Activated naive CD4-positive, alpha-beta T cell (primary cell): ENCODE measurements at places on chromosomes 6 and 20.

GRCh38 chr6:25477006-25477590 is 174.9 kb upstream of the SCGN start:
- DNase-seq = no peak

GRCh38 chr6:138297761-138298298 is 79.5 kb upstream of the PBOV1 start:
- DNase-seq = no peak

DNA sequence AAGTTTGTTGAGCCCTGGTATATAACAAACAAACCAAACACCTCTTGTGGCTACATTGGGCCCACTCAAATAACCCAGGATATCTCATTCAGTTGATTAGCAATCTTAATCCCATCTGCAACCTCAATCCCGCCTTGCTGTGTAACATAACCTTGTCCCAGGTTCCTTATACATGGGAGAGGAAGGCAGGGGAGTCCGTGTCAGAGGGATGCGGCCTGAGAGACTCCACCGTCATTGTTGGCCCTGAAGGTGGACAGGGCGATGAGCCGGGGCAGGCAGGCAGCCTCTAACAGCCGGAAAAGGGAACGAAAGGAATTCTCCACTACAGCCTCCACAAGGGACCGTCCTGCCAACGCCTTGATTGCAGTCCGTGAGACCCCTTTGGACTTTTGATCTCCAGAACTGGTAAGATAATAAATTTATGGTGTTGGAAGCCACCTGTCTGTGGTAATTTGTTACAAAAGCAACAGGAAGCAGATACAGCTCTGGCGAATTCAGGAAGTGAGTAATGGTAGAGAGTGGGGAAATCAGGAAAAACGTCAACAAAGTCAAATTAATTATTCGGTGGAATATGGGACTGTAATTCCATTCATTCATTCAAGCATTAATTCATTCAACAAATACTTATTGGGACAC is 124.5 kb upstream of the SALL4 start:
- DNase-seq = no peak

DNA sequence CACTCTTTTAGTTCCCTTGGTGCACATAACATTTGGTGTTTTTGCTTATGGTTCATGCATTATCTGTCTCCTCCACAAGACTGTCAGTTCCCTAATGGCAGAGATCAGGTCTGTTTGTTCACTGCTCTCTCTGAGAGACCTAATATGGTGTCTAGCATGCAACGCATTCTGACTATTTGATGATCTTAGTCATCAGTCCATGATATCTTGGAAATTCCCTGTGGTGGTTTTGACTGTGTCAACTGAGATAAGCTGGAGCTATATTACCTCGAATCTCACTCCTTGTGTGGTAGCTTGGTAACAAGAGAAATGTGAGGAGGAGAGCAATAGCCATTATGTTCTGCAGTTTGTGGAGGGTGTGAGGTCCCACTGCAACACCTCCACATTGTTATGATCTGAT is 229.8 kb downstream of the FRK start:
- DNase-seq = no peak

- no peak for DNase-seq
These were observed 268.2 kb upstream of the POU3F2 start for GRCh38 chr6:98566126-98566525.

GRCh38 chr6:13397359-13398068 is 69.2 kb upstream of the TBC1D7 start:
- no peak for DNase-seq

DNA sequence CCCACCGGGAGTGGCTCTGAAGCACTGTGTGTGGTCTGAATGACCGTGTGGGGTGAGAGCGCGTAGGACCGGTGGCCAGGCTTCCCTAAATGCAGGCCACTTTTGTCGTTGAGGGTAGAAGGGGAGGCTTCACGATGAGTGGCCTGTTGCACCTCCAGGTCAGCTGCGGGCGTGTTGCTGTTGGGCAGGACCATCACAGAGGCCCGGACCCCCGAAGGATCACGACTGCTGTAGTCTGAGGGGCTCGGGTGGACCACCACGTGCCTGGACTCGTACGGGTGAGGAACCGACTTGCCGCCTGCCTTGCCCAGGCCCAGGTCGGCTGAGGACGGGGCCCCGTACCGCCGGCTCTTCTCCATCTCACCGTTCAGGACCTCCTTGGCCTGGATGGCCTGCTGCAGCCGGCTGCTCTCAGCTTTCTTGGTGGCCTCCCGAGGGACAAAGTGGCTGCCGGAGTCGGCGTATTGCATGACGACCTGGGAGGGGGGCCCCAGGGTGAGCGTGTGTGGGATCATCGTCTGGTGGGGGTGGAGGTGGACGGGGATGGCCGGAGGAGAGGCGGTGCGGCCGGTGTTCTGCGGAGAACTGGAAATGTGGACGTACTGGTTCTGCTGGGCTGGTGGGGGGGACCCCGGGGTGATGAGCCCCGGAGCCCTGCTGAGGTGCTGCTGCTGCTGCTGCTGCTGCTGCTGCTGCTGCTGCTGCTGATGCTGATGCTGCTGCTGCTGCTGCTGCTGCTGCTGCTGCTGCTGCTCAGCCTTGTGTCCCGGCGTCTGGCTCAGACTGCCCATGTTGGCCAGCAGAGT is 88.8 kb downstream of the GMPR start:
- DNase-seq = no peak

- no peak for DNase-seq
These were observed 56.2 kb downstream of the COL12A1 start for GRCh38 chr6:75149696-75150095.

DNA sequence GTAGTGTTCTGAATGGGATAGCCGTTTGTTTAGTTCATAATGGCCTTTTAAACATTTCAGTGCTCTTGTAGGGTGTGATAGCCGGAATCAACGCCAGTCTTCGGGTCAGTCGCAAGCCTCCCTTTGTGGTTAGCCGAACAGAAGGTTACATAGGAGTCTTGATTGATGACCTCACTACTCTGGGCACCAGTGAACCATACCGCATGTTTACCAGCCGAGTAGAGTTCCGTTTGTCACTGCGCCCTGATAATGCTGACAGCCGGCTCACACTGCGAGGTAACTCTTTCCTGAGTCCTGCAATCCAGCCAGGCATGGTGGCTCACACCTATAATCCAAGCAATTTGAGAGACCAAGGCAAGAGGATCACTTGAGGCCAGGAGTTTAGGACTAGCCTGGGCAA is 20.4 kb downstream of the MTO1 start:
- no peak for DNase-seq

GRCh38 chr6:120764312-120764711 is 570.0 kb downstream of the TBC1D32 start:
- DNase-seq = no peak

GRCh38 chr6:292506-293192 is 362 bp downstream of the DUSP22 start:
- no peak for DNase-seq

DNA sequence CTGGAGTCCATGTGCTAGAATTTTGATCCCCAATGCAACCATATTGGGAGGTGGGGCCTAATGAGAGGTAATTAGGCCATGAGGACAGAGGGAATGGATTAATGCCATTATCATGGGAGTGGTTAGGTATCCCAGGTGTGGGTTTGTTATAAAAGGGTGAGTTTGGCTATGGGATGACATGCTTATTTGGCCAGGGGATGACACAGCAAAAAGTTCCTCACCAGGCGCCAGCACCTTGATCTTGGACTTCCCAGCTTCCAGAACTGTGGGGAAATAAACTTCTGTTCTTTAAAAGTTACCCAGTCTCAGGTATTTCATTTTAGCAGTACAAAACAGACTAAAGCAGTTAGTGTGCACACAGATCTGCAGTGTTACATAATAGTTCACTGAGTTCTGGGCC is 84.1 kb downstream of the ADGB start:
- DNase-seq = no peak
